Foreskin keratinocyte (primary cell): ENCODE measurements at places on chromosomes 7 and 10. TPM values are rescaled to one million over a fixed set of nuclear protein-coding genes. Genes with fewer than 3 reads are reported as not detected.

- DNase-seq: peak; percentile 93
These were observed 45.3 kb upstream of the GTF2I start for GRCh38 chr7:74612015-74612829.

GRCh38 chr7:37104822-37105518 lies 343.7 kb downstream of the ELMO1 start:
- DNase-seq: no peak

- no peak for DNase-seq
These were observed 180.7 kb downstream of the POU6F2 start for GRCh38 chr7:39158367-39158766.

- DNase-seq: no peak
These were observed 59.6 kb downstream of the NPY start for GRCh38 chr7:24343614-24344013.

DNA sequence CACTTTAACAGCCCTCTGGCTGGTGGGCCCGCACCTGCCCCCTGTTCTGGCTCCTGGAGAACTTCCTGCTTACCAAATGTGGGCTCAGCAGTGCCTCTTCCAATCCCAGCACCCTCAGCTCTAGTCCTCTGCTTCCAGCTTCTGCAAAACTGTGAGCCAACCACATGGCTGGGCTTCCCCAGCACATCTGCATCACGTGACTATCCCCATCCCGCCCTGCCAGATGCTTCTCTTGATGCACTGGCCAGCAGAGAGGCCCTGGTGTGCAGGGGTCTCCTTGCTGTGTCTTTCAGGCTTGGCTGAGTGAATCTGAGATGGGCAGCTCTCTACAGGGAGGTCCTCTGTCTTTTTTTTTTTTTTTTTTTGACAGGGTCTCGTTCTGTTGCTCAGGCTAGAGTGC lies 43.8 kb upstream of the DMBT1 start:
- no peak for DNase-seq

GRCh38 chr10:71344154-71344925 lies 25.3 kb downstream of the SLC29A3 start:
- DNase-seq: no peak

- no peak for DNase-seq
These were observed 1104.2 kb upstream of the LRRN3 start for GRCh38 chr7:109986701-109987100.

- DNase-seq: no peak
These were observed 58.7 kb downstream of the BMPR1A start for GRCh38 chr10:86815035-86815617.

DNA sequence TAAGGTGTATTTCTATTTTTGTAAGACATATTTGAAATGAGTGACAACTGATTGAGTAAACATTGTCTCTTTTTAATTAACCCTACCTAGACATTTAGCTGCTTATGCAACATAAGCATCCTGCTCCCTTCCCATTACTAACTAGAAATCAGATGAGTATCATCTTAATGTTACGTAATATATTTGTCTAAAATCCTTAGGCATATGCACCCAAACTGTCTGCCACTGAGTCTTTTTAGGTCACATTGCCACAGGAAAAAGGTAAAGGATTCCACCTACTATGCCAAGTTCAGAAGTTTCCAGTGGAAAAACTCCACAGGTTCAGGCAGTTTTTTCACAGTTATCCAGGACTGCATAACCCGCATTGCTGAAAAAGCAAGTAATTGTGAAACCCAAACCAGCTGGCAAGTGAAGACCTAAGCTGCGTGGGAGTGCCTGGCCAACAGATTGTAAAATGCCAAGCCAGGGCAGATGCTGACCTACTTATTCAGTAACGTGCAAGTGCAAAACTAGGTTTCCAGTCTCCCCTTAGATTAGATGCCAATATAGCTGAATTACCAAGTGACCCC lies 983.7 kb downstream of the GATA3 start:
- DNase-seq: no peak

DNA sequence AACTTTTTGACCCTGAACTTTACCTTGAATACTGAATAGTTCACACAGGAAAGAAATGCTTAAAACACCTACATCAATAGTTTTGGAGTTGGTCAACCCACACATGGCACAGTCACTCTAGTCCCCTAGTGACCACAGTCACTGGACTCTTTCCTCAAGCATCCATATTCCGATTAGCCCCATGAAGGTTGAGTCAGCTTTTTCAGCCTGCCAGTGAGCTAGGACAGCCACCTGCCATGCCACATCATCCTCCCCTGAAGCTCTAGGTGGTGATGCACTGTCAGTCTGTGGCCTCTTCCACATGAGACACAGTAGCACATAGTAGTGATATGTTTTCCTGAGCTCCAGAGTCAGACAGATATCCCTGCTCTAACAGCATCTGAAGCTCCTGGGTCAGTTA lies 537.2 kb downstream of the XPNPEP1 start:
- DNase-seq: no peak

GRCh38 chr10:35854661-35855060 lies 212.6 kb upstream of the FZD8 start:
- no peak for DNase-seq

- DNase-seq: no peak
These were observed 134.6 kb upstream of the FGFR2 start for GRCh38 chr10:121732656-121733445.

GRCh38 chr10:3770611-3771110 lies 14.3 kb downstream of the KLF6 start:
- peak; percentile 3 for DNase-seq

DNA sequence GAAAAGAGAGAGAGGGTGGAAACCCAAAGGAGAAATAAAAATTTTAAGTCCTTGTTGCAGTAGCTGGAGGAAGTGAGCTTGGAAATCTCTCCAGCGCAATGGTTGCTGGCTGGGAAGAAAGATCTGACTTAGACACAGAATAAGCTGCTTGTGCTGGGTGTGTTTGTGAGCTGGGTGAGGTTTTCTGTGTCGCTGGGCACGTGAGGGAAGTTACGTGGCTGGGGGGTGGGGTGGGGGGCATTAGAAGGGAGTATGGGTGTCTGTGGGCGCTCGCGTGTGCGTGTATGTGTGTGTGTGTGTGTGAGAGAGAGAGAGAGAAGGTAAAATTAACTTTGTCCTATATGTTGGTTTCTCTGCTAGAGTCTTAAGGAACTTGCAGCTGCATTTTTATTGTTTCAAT lies 11.6 kb downstream of the TCF7L2 start:
- DNase-seq: no peak

The GSDME gene
- polyA plus RNA-seq: 53.2 and 64.3 TPM in 2 replicates

The ENKUR gene
- polyA plus RNA-seq: not detected in 2 replicates

The OIT3 gene
- not detected in 2 replicates for polyA plus RNA-seq

The THSD7A gene
- not detected in 2 replicates for polyA plus RNA-seq

The TWIST1 gene
- 0.06 and 0.31 TPM in 2 replicates for polyA plus RNA-seq

The ORAI2 gene
- polyA plus RNA-seq: 3.1 and 3.8 TPM in 2 replicates

The ANKRD7 gene
- 0.38 and 0.86 TPM in 2 replicates for polyA plus RNA-seq
